ENCODE measurements at places on chromosomes 4 and X. TPM values are rescaled to one million over a fixed set of nuclear protein-coding genes. Genes with fewer than 3 reads are reported as not detected.

Gene SSX3
- total RNA-seq: not detected

Gene RTL9
- not detected for total RNA-seq

DNA sequence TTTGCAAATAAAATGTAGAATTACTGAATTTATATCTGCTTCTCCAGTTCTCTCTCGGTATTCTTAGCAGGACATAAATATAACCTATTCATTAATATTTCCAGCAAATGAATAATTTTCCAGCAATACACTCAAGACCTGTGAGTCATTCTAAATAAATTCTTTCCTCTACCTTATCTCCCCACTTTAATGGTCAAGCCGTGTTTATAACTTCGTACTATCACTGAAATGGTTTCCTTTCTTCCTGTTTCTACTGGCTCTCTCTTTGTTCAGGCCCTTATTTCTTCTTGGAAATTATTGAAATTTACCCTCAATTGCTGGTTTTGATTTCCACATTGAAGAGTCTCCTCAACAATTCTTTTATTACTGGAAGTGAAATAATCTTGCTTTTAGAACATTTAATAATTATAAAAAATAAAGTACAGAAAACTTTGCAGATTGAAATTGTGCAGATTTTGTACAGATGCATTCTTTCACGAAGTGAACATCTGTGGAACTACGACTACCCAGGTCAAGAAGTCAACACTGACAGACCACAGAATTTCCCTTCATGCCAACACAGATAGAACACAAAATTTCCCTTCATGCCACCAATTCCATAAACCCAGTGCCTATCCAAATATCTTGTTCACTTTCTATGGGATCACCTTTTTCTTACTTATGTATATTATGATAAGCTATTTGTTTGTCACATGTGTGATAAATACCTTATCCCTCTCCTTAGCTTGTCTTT lies 205.7 kb downstream of the FAT4 start:
- no peaks in the 10 kb centered on the region for H3K27me3 ChIP-seq
- no peak overlapping the region for H3K4me3 ChIP-seq
- no peak overlapping the region for H3K27ac ChIP-seq
- H3K36me3 ChIP-seq: no peaks in the 10 kb centered on the region
- peaks cover 8% of the 10 kb centered on the region for H3K4me1 ChIP-seq
- DNase-seq: no peak

Gene DGKK
- total RNA-seq: not detected

DNA sequence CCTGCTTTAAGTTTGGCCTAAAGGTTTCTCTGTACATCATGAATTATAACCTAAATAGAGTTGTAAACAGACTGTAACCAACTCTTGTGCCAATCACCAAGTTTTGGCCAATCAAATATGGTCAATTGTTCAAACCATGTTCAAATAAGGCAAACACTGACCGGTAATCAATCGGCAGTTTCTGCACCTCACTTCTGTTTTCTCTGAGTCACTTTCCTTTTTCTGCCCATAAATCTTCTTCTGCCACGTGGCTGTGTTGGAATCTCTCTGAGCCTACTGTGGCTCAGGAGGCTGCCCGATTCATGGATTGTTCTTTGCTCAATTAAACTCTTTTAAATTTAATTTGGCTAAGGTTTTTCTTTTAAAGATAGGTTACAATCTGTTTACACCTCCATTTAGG lies 16.5 kb upstream of the ENPP6 start:
- no peak overlapping the region for H3K27ac ChIP-seq
- no peak overlapping the region for H3K4me3 ChIP-seq
- H3K27me3 ChIP-seq: no peaks in the 10 kb centered on the region
- H3K36me3 ChIP-seq: no peaks in the 10 kb centered on the region
- no peaks in the 10 kb centered on the region for H3K4me1 ChIP-seq

Gene TEX13B
- not detected for total RNA-seq

Gene UGT2A3
- total RNA-seq: 35.9 TPM

Gene CXCL6
- 2.3 TPM for total RNA-seq

- H3K4me3 ChIP-seq: no peak overlapping the region
- DNase-seq: no peak
- H3K27ac ChIP-seq: no peak overlapping the region
- H3K36me3 ChIP-seq: no peaks in the 10 kb centered on the region
- H3K4me1 ChIP-seq: no peaks in the 10 kb centered on the region
- H3K27me3 ChIP-seq: no peaks in the 10 kb centered on the region
Observed at GRCh38 chr4:55323375-55323774, 22.7 kb upstream of the SRD5A3 start.

DNA sequence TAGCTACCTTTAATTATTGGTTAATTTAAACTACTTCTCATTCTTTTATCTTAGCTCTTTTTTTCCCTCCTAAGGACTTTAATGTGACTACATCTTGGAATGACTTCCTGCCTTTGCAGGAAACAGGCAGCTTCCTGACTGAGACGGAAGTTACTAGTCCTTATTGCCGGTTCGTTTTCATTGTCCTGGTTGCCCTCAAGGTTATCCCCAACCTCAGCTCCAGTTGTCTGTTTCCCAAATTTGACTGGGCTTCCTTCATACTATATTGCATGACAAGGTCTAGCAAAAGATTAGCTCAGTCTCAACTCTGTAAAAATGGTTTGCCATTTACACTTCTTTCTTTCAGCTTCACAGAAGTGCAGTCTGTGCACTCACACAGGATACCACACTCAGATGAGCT lies 109.9 kb upstream of the DDX53 start:
- H3K36me3 ChIP-seq: no peaks in the 10 kb centered on the region
- no peak overlapping the region for H3K4me3 ChIP-seq
- no peaks in the 10 kb centered on the region for H3K4me1 ChIP-seq
- no peaks in the 10 kb centered on the region for H3K27me3 ChIP-seq
- DNase-seq: no peak
- H3K27ac ChIP-seq: no peak overlapping the region

Gene MAGEC1
- total RNA-seq: not detected

DNA sequence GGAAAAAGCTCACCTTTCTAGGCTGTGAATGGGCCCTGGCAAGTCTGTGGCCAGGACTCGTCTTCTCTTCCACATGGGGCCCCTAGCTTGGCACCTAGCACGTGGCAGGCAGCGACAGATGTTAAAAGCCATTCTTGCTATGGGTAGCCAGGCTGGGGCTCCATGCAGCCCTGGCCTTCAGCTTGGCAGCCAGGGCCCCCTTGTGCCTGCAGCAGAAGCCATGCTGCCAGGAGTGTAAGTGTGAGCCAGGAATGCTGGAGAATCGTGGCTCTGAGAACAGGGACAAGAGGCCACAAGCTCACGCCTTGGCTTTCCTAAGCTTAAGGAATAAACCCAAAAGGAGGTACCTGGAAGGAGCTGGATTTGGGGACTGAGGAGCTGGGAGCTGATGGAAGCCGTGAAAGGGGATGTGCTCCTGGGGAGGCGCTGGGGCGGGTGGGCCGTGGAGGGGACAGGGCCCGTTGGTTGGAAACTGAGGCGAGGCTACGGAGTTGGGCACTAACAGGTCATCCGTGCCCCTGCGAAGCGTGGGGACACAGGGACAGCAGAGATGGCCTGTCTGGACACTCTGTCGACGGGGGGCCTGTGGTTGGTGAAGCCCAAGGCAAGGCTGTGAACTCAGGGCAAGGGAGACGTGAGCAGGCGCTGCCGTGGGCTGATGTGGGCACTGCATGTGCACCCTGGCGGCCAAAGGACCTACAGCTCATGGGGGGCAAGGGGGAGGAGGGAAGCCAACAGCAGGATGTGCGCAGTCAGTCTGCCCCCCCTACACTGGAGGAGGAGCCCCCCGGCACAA lies 895 bp upstream of the OPN1LW start:
- no peaks in the 10 kb centered on the region for H3K36me3 ChIP-seq
- no peaks in the 10 kb centered on the region for H3K27me3 ChIP-seq
- no peak overlapping the region for H3K27ac ChIP-seq
- H3K4me1 ChIP-seq: no peaks in the 10 kb centered on the region

DNA sequence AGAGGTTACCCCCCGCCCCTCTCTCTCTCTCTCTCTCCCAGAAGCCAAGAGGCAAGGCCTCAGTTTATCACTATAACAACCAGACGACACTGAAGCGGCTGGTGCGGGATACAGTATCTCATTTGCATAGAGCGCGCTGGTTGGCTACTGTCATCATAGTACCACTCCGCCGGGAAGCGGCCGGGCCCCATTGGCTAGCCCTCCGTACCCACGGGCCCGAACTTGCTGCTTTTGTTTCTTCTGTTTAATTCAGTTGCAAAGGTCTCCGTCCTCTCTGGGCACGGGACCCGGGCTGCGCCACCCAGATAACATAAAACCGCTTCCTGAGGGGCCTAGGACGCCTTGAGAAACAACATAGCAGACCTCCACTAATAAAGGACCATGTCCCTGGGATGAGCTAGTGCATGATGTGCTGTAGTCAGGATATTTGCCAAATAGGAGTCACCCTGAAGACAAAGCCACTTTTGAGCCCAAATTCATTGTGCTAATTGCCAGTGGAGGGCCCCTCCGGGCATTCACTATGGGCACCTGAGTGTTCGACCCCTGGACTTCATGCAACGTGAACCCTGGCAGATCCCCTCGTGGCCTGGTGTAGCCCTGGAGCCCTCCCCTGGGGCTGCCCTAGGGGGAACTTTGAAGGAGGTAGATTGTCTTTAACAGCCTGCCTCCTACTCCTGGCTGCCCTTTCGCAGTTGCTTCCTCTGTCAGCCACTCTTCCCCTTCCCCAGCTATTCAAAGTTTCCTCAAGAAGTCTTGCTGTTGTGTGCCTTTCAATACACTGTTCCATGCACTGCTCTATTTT lies at the start of gene PCYT1B:
Gene PCYT1B, minus strand, starts transcription at position 91 of the 802 bp plus-strand sequence. CDS start 242 bp downstream, outside the sequence.
- no peaks in the 10 kb centered on the region for H3K4me1 ChIP-seq
- no peak within 1 kb of the TSS for H3K4me3 ChIP-seq
- H3K27ac ChIP-seq: no peak within 1 kb of the TSS
- H3K27me3 ChIP-seq: no peaks in the 10 kb centered on the region

- no peak overlapping the region for H3K4me3 ChIP-seq
- H3K36me3 ChIP-seq: no peaks in the 10 kb centered on the region
- no peak for DNase-seq
- H3K4me1 ChIP-seq: peaks cover 22% of the 10 kb centered on the region
- peak overlapping the region; percentile 61 for H3K27ac ChIP-seq
Observed at GRCh38 chr4:155676430-155676825, 9.8 kb downstream of the GUCY1A1 start.

- H3K4me1 ChIP-seq: no peaks in the 10 kb centered on the region
- no peak for DNase-seq
- no peak overlapping the region for H3K4me3 ChIP-seq
- H3K36me3 ChIP-seq: no peaks in the 10 kb centered on the region
Observed at GRCh38 chrX:65903750-65904149, 136.1 kb downstream of the VSIG4 start.

DNA sequence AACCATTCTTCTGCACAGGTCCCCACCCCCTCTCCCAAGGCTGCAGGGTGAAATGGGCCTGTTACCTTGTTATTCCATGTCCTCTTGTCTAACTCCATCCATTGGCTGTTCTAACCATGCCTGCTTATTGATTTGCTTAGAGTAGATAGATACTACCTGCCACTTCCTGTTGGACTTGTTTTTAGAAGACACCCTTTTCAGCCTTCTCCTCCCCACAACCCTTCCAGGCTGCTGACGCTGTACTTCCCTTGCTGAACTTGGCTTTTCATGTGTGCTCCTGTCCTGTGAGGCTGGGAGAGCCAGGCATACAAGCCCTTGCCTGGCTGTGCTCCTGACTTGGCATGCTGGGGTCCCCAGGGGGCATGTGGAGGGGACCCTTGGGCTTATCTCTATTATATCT lies 81.9 kb downstream of the AASDH start:
- H3K27me3 ChIP-seq: no peaks in the 10 kb centered on the region
- H3K4me3 ChIP-seq: no peak overlapping the region
- no peak for DNase-seq
- H3K4me1 ChIP-seq: peaks cover 7% of the 10 kb centered on the region
- no peaks in the 10 kb centered on the region for H3K36me3 ChIP-seq
- no peak overlapping the region for H3K27ac ChIP-seq

Gene GRK4
- 14.5 TPM for total RNA-seq

DNA sequence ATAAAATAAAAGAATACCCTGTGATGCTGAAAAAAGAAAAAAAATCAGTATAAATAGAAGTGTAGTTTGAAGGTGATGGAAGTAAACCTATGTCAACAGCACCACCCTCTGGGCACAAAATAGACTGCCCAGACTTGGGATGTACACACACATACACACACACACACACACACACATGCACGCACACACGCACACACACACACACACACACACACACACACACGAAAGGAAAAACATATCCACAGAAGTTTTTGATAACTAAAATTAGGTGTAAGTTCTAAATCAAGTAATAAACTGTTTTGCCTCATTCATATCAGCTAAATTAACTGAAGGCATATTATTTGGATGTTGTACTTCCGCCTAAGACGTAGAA lies 40.5 kb downstream of the ANXA5 start:
- H3K27ac ChIP-seq: no peak overlapping the region
- H3K36me3 ChIP-seq: no peaks in the 10 kb centered on the region
- no peaks in the 10 kb centered on the region for H3K27me3 ChIP-seq

- DNase-seq: peak; percentile 42
- H3K27me3 ChIP-seq: no peaks in the 10 kb centered on the region
- H3K36me3 ChIP-seq: no peaks in the 10 kb centered on the region
- peaks cover 27% of the 10 kb centered on the region for H3K4me1 ChIP-seq
- H3K4me3 ChIP-seq: no peak overlapping the region
Observed at GRCh38 chr4:40718586-40718985, 31.2 kb upstream of the NSUN7 start.

Gene HSFX4
- not detected for total RNA-seq

- no peaks in the 10 kb centered on the region for H3K27me3 ChIP-seq
- H3K4me1 ChIP-seq: peaks cover 15% of the 10 kb centered on the region
- H3K4me3 ChIP-seq: no peak overlapping the region
- DNase-seq: no peak
- H3K36me3 ChIP-seq: no peaks in the 10 kb centered on the region
Observed at GRCh38 chr4:87209182-87209581, 11.2 kb downstream of the KLHL8 start.

DNA sequence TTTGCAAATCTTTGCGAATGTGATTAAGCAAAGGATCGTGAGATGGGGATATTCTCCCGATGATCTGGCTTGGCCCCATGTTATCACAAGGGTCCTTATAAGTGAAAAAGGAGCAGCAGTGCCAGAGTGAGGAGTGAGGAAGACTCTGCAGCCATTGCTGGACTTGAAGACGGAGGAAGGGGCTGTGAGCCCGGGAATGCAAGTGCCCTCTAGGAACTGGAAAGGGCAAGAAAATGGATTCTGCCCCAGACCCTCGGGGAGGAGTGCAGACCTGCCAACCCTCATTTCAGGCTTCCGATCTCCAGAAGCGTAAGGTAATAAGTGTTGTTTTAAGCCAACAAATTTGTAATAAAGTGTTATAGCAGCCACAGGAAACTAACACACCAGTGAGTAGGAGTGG lies 76.3 kb downstream of the EVC start:
- no peak overlapping the region for H3K27ac ChIP-seq
- no peaks in the 10 kb centered on the region for H3K36me3 ChIP-seq
- H3K4me3 ChIP-seq: no peak overlapping the region
- peaks cover 8% of the 10 kb centered on the region for H3K4me1 ChIP-seq
- DNase-seq: no peak

Gene TXK
- total RNA-seq: 1.3 TPM
